NCI-H460 (cell line): ENCODE measurements at places on chromosomes 3 and 15.

GRCh38 chr3:142976621-142977398 is 13.3 kb upstream of the PAQR9 start:
- DNase-seq = peak; percentile 80

GRCh38 chr3:23329471-23330105 is 126.5 kb downstream of the UBE2E2 start:
- no peak for DNase-seq

- no peak for DNase-seq
Observed at GRCh38 chr3:26438981-26439884, 183.3 kb upstream of the LRRC3B start.

DNA sequence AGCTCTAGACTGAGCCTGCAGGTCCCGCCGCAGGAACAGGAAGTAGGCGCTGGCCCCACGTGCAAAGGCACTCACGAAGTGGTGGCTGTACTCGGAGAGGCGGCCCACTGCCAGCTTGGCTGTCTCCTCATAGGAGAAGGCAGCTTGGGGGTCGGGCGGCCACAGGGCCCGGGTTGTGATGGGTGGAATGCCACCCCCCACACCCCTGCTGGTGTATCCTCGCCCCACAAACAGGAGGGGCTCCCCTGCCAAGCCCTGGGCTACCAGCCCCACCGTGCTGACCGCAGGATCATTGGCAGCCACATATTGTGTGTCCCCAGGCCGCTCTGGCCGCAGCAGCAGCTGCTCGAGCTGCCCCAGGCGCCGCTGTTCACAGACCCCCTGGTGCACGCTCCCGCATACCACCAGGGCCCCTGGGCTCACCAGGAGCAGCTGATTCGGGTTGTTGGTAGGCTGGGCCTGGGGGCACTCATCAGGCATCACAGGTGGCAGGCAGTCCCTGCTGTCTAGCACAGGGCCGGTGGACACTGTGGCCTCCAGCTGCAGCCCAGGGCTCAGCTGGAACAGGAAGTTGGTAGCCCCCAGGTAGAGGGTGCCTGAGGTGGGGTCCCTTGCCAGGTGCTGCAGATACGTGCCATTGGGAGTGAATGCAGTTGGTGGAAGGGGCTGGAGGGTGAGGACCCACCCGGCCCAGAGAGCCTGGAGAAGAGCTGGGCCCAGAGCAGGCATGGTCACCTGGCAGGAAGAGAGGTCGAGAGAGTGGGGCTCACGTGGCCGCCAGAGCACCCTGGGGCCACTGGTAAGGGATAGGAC is 5.8 kb downstream of the PLXNB1 start:
- no peak for DNase-seq

DNA sequence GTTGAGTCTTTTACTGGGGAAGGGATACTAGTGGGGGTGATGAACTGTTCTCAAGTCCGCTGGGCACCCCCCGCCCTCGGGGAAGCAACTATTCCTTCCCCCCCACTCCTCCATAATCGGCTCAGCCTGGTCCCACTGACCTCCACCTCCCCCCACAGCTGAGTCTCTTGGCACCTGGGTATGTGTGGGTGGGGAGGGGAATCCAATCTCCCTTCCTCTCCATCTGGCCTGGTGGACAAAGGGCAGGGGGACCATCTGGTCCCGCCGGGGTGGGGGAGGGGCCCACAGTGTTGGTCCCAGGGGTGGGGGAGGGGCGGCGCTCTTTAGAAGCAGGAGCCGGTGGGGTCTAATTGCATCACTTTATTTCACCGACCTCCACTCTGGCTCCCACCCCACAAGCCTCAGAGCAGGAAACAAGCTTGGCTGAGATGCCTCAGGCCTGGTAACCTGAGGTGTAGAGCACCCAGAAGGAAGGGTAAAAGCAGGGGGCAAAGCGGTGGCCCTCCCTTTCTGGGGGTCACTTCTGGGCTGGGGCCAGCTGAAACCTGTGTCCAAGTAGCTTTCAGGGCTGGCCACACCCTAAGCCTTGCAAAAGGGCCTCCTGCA is 1.0 kb upstream of the PCBP4 start:
- DNase-seq = no peak

DNA sequence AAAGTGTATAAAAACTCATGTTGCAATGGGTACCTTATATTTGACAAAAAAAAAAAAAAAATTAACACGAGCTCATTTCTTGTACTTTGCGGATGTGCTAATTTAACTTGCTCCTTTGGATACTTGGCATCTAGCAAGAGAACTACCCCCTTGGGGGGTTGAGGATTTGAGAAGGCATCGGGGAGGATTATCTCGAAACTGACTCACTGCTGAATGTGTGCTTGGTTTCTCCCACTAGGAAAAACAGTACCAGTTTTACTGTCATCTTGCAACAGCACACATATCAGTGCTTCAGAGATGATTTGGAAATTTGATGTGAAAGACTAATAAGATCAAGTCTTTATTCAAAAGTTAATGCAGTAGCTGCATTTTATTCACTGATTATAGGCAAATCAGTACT is 891 bp downstream of the EXOG start:
- no peak for DNase-seq

- DNase-seq = no peak
Observed at GRCh38 chr15:56086566-56086965, 93.2 kb upstream of the NEDD4 start.

GRCh38 chr15:98596885-98597392 is 51.4 kb upstream of the IGF1R start:
- DNase-seq = no peak

DNA sequence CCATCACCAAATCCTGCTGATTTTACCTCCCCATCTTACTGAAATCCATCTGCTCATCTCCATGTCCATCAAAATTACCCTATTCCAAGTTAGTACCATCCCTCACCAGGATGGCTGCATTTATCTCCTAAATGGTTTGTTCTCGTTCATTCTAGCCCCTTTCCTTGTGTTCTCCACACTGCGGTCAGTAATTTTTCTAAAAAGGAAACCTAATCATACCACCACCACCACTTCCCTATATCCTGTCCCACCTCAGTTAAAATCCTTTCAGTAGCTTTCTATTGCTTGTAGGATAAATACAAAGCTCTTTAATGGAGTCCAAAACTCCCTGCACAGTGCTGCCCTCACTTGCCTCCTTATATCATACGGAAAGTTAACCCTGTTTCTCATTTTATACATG is 51.1 kb downstream of the UACA start:
- DNase-seq = no peak

- no peak for DNase-seq
Observed at GRCh38 chr3:77464111-77464688, 424.3 kb downstream of the ROBO2 start.

GRCh38 chr15:38782156-38782555 is 217.5 kb upstream of the RASGRP1 start:
- no peak for DNase-seq

GRCh38 chr3:101151286-101151913 is 158.2 kb upstream of the ABI3BP start:
- DNase-seq = no peak

DNA sequence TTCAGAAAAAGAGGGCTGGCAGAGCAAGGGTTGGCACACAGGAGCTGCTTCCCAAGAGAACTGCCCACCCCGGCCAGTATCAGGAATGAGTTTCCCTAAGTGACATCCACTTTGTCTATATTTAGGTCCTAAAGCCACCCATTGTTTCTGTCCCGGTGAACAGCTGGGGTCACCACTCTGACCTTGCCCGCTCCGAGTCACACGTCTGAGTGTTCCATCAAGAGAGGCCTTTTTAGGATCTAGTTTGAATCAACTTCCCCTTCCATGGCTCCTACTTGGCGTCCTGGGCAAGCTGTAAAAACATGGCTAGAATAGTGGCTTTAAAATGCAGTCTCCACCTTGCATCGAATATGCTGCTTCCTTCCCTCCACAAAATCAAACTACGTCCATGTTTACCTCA is 109.6 kb upstream of the ARHGEF3 start:
- DNase-seq = no peak
